ENCODE measurements at places on chromosomes 7 and 10. TPM values are rescaled to one million over a fixed set of nuclear protein-coding genes. Genes with fewer than 3 reads are reported as not detected.

Gene SYT15B
- 0.13 TPM for polyA plus RNA-seq

- H3K4me1 ChIP-seq: peaks cover 2% of the 10 kb centered on the region
- no peaks in the 10 kb centered on the region for H3K27me3 ChIP-seq
- no peaks in the 10 kb centered on the region for H3K36me3 ChIP-seq
- DNase-seq: no peak
- no peak overlapping the region for H3K27ac ChIP-seq
- no peak overlapping the region for H3K4me3 ChIP-seq
Measured at GRCh38 chr7:39534599-39534998, 31.6 kb upstream of the YAE1 start.

Gene GIMAP1
- not detected for polyA plus RNA-seq

Gene PRR15
- polyA plus RNA-seq: 4.9 TPM

Gene TBXAS1
- 0.86 TPM for polyA plus RNA-seq
